Kidney (tissue), 22 donors: ENCODE measurements at places on chromosomes 3 and 15. TPM values are rescaled to one million over a fixed set of nuclear protein-coding genes. Genes with fewer than 3 reads are reported as not detected.
A peak's percentile ranks its signal among the peaks of the same experiment; 100 is the strongest.

The MST1 gene
- polyA plus RNA-seq, result 152 TPM

GRCh38 chr3:25834346-25834745 is 44.5 kb downstream of the OXSM start:
- DNase-seq, result no peak

DNA sequence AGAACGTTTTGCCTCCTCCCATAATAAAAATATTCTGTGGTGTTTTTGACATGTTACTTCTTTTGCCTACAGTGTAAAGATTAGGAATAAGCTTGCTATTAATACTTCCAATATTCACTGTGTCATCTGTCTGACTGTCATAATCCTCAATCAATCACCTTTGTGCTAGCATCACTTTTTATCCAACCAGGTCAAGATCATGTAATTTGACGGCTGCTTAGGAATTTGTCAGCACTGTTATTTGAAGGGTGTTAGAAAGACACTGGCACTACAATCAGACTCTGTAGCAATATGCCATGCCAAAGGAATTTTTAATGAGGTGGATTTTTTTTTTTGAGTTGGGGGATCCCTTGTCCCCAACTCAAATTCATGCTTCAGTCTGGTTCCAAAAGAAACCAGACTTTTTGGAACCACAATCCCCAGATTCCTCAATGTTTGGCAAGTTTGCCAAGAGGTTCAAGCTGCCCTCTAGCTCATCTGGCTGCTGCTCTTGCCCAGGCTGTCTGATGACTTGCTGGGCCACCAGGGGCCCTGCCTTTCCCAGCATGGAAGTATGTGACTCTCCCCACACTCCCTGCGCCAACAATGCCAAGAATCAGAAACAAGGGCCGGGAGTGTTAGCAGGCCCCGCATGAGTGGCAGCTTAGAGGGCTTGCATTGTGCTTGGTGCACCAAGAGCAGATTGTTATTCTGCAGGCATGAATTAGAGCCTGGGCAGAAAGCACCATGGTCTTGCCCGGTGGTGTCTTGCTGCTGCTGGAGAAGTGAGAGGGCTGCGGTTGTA is 58.6 kb upstream of the TSC22D2 start:
- DNase-seq, result no peak

GRCh38 chr3:107752202-107752990 is 229.6 kb downstream of the BBX start:
- peak; percentile 19 for DNase-seq

DNA sequence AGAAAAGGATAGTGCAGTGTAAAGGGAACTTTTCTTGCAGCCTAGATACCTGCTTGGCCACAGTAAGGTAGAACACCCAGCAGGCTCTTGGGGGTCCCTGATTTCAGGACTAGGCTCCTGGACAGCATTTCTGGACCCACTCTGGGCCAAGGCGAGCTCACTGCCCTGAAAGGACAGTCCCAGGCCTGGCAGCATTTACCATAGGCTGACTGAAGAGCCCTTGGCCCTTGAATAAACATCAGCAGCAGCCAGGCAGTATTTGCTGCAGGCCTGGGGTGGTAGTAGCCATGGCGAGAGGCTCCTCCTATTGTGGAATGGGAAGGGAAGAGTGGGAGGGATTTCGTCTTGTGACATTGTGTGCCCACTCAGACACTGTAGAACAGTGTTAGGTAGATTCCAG is 529.2 kb downstream of the TUSC7 start:
- DNase-seq, result no peak

- DNase-seq, result no peak
These were observed 53.8 kb upstream of the SEC22A start for GRCh38 chr3:123147754-123148535.

DNA sequence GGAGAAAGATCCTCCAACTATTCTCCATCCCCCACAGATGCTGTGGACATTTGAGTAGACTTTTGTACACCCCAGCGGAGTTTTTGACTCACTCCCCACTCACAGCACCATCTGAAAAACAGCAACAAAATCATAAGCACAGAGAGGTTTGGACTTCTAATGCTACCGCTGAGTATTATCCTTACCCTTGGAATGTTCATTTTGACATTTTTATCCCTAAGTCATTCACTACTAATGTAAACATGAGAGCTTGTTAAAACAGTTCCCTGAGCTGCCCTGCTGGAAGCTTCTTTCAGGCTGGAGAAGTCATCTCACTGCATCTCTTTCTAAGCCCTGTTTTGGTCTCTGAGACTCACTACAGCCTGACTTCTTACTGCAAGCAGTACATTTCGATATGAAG is 1045.9 kb downstream of the MCTP2 start:
- peak; percentile 58 for DNase-seq

DNA sequence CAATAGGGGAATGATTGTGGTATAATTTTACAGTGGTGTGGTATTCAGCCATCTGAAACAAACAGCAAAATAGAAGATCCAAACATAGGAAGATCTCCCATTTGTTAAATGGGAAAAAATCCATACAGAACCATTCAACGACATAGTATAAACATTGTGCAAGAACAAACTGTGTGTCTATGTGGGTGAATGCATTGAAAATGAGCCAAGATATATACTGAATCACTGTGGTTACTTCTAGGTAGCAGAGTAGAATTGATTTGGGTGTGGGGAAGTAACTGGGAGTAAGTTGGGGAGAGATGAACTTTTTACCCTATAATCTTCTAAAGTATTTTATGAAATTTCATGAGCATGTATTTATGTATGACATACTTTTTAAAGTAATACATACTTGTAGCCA is 123.1 kb upstream of the UMPS start:
- no peak for DNase-seq
